ENCODE measurements at places on chromosomes 5 and 9.

DNA sequence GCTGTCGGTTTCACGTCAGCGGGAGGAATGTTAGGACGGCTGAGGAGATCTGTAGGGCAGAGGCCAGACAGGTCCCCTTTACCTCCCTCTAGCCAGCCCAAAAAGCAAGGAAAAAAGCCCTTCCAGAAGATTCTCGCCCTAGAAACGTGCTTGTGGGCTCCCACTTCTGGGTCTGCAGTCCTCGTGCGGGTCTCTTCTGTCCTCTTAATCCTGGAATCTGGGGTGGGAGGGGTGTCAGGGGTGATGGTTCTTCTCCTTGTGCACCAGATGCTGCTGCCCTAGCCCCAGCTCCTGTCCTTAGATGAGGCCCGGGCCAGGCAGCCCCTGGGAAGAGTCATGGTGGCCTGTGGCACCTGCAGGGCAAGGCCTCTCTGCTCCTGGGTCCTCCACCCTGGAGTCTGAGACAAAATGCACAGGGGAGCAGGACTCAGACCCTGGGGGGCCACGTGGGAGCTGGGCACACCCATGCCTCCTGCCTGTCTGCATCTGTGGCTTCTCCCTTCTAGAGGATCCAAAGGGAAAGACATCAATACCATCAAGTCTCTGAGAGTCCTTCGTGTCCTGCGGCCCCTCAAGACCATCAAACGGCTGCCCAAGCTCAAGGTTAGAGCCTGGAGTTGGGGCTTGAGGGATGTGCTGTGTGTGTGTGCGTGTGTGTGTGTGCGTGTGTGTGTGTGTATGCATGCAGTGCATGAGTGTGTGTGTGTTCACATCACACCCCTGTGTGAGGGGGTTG, 174.2 kb downstream of the CACNA1B start:
- no peaks in the 10 kb centered on the region for H3K36me3 ChIP-seq
- peak; percentile 5 for DNase-seq
- no peak overlapping the region for H3K4me3 ChIP-seq
- H3K27ac ChIP-seq: no peak overlapping the region
- no peaks in the 10 kb centered on the region for H3K4me1 ChIP-seq

DNA sequence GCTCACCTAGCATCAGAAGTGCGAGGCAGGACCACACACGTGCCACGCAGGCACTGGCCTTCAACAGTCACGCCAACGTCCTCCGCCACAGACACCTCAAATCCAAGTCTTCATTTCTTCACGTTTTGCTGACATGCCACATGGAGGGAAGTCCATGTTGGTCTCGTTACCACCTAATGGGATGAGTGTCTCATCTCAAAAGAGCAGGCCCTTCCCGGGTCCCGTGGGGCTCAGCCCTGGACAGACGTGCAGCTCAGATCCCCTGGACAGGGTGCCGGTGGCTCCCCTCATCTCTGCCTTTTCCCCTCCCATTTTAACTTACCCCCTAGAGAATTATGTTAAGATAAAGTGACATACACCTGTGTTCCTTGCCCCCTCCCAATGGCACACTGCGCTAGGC, 76.8 kb downstream of the MRPL36 start:
- no peaks in the 10 kb centered on the region for H3K4me1 ChIP-seq
- peaks cover 10% of the 10 kb centered on the region for H3K27me3 ChIP-seq
- no peaks in the 10 kb centered on the region for H3K36me3 ChIP-seq
- H3K27ac ChIP-seq: no peak overlapping the region
- DNase-seq: no peak

DNA sequence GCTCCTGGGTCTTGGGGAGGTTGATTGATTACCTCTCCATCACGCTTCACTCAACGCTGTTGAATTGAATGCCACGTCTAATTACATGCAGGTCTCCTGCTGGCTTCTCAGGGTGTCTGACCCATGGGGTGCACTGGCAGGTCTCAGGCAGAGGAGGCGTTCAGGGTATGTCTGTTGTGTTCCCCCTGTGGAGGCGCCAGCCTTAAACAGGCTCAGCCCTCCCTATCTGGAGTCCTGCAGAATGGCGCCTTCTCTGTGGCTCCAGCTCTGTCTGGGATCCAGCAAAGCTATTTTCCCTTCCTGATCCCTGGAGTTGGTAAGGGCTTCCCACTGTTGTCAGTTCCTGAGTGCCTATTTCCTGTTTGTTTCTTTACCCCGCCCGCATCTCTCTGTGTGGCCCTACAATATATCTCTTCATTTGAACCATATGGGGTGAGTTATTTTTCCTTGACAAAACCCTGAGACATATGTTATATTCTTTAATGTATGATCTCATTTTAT, 150.0 kb downstream of the NTRK2 start:
- DNase-seq: no peak
- no peaks in the 10 kb centered on the region for H3K36me3 ChIP-seq
- H3K4me1 ChIP-seq: no peaks in the 10 kb centered on the region

GRCh38 chr5:111649516-111649915, 107.5 kb downstream of the NREP start:
- DNase-seq: no peak
- H3K36me3 ChIP-seq: no peaks in the 10 kb centered on the region
- H3K4me1 ChIP-seq: no peaks in the 10 kb centered on the region
- H3K27me3 ChIP-seq: no peaks in the 10 kb centered on the region
